ENCODE measurements at places on chromosomes 5 and 9.

DNA sequence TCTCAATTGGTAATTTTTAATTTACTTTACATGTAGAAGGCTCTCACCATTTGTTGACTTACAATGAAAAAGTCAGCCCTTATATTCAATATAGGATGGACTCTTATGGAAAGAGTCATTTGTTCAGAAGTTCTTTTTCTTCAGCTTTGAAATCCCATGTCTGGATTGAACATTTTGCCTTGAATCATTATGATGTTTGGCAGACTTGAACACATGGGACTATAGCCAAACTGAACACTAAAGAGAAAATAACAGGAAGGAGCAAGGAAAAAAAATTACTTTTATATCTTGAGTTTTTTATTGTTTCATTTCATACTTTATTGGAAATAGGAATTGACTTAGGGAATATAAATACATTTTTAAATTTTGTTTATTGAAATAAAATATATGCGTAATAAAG is 1503.0 kb downstream of the EFNA5 start:
- DNase-seq: no peak

- DNase-seq: no peak
Observed at GRCh38 chr9:130549093-130549735, 30.2 kb upstream of the FUBP3 start.

DNA sequence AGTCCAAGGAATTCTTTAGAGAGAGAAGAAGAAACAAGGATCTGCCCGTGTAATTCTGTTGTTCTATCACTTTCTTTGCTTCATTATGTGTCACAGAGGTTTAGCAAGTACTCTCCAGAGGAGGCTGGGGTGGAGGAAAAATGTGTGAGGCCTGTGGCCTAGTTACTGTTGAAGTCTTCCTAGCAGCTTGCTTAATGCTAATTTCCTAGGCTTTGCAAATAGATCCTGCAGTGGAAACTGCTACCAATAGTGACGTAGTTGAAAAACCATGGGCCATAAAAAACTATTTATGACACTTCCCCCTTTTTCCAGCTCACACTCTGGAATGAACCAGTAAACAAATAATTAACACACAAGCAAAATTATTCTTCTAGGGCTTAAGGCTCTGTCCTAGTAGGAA is 27.0 kb upstream of the C9orf72 start:
- DNase-seq: no peak

- no peak for DNase-seq
Observed at GRCh38 chr5:2865856-2866255, 114.4 kb upstream of the IRX2 start.

DNA sequence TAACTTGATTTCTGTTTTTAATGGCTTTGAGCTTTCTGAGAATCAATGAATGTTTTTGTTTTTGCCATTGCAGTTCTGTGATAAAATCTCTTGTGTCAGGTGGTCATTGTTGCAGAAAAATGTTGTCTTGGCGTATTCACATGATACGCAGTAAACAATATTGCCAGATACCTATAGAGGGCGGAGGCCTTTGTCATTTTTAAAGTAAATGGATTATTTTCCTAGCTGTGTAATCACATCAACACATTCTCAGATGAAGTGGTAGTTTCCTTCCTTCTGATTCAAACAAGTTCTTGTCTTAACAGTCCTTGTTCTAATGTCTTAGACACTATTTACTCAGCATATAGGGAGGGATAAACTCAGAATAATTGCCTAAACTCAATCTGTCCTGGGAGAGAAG is 109.9 kb upstream of the DAB2 start:
- DNase-seq: no peak

GRCh38 chr5:154498591-154498990 is 20.6 kb upstream of the HAND1 start:
- DNase-seq: no peak
